Brain (organoid and tissue), 16 donors: ENCODE measurements at places on chromosomes 5 and 9.

- DNase-seq: no peak
These were observed 136.9 kb upstream of the ALDH1B1 start for GRCh38 chr9:38255599-38255998.

GRCh38 chr5:167305591-167306213 is 985.7 kb upstream of the WWC1 start:
- no peak for DNase-seq

GRCh38 chr5:139178589-139178917 is 19.6 kb downstream of the SIL1 start:
- DNase-seq: no peak

DNA sequence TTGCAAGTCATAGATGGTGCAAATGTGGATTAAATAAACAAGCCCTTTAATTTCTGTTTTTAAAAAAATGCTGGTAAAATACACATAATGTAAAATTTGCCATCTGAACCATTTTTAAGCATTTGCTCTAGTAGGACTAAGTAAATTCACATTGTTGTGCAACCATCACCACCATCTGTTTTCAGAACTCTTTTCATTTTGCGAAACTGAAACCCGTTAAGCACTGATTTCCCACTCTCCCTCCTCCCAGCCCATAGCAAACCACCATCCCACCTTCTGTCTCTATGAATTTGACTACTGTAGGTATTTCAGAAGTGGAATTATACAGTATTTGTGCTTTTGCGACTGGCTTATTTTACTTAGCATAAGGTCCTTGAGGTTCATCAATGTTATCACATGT is 103.3 kb upstream of the CNTLN start:
- DNase-seq: no peak

DNA sequence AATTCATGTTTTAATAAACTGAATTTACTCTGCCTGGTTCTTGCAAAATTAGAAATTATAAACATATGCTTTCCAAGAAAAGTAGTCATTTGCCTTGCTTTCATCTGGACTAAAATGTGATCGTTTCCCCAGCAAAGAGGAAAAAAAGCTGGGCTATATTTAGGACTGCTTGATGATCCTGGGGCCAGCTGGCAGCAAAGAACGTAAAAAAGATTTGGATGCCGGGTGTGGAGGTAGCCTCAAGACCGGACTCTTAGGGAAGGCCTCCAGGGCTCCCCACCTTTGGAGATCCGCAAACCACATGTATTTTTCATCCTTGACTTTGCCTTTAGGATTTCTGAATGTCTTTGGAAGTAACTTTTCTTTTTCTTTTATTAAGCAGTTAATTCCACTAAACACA is 156.1 kb upstream of the SEMA6A start:
- DNase-seq: peak; percentile 27

DNA sequence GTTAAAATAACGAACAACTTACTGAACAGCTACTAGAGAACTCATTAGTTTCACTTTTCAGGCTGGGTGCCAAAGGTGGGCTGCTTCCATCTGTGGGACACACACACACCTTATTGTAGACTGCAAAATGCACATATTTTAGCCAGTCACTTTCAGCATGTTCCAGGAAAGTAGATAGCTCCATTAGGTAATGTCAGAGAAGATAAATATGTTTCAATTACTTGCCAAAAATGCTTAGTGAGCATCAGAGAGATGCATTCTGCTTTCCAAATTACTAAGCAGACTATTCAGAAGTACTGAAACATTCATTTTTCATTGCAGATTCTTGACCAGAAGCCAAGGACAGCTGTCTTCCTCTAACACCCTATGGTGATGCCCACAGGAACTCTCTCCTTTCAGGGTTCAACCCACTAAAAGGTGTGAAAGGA is 56.2 kb upstream of the APC start:
- DNase-seq: peak; percentile 87

- DNase-seq: no peak
These were observed 2.4 kb downstream of the TTC39B start for GRCh38 chr9:15304632-15305031.

DNA sequence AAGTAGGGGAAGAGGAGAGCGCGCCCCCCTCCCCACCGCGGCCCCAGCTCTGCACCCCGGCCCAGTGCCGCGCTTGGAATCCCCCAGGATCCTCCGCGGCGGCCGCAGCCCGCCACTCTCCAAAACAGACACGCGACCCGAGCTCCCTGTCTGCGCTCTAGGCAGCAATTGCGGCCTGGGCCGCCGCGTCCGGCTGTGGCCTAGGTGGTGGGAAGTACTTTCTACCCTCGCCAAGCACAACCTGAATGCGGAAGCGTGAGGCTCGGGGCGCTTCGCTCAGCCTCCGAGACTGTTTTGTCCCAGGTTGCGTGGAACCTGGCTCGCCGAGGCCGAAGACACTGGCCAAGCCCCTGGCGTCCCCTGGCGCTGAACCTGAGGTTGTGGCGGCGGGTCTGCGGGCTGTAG is 3.3 kb upstream of the FOXB2 start:
- DNase-seq: peak; percentile 50

GRCh38 chr9:135961811-135962695 is 880 bp upstream of the UBAC1 start:
- no peak for DNase-seq

GRCh38 chr9:83646500-83647239 is 23.7 kb downstream of the IDNK start:
- DNase-seq: no peak

- peak; percentile 92 for DNase-seq
These were observed 13.4 kb downstream of the OXCT1 start for GRCh38 chr5:41856644-41857491.

DNA sequence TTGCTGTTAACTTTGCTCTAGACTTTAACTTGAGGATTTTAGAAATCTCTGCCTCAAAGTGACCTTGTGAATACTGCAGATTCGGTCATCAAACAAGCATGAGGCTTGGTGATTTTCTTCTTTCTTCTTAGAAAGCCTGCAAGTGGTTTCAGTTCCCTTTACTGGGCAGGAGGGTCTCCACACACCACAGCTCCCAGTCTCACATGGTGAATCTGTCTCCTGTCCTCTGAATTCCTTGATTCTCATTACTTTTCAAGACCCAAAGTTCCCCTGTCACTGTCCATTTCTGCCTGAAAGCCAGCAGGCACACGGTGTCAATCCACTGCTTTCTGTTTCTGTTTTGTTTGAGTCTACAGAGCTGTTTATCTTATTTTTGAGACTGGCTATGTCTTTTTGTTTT is 14.1 kb downstream of the HSPB3 start:
- DNase-seq: no peak

DNA sequence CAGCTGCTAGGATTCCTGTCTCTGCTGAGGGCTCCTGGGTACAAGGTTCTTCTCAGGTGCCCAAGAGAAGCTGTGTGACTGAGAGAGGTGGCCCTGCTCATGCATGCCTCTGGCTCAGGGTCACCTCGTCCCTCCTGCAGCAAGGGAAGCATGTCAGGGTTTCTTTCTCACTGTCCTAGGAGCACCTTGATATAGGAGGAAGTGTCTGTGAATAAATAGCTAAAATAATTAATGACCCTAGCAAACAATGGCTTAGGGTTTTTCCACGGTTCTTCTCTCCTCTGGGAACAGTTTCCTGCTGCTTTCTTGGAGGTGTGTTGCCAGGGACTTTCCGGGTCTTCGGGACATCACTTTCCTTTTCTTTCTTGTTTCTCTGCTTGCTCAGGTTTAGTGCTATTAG is 87.2 kb downstream of the ARHGAP26 start:
- DNase-seq: no peak

GRCh38 chr9:85723215-85723614 is 18.5 kb downstream of the AGTPBP1 start:
- no peak for DNase-seq

- DNase-seq: peak; percentile 73
These were observed 91.5 kb upstream of the NREP start for GRCh38 chr5:111848476-111848875.

DNA sequence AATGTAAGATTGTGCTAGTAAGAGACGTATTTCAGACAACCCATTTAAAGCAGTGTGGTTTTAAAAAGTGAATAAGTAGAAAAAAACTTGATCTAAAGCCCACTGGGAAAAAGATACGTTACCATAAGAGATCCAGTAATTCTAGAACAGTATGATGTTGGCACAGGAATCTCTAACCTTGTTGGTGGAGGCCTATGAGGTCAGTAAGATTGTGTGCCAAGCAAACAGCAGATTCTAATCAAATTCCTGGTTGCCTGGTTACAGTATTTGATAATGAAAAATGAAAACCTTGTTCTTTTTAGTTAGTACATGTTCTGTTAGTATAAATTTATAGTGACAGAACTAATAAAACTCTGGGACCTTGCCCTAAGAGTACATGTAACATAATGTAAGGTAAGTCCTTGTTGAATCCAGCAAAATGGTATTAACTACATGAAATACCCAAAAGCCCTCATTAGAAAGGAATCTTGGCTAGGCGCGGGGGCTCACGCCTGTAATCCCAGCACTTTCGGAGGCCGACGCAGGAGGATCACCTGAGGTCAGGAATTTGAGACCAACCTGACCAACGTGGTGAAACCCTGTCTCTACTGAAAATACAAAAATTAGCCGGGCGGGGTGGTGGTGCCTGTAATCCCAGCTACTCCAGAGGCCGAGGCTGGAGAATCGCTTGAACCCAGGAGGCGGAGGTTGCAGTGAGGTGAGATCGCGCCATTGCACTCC is 33.2 kb upstream of the DMXL1 start:
- DNase-seq: no peak

DNA sequence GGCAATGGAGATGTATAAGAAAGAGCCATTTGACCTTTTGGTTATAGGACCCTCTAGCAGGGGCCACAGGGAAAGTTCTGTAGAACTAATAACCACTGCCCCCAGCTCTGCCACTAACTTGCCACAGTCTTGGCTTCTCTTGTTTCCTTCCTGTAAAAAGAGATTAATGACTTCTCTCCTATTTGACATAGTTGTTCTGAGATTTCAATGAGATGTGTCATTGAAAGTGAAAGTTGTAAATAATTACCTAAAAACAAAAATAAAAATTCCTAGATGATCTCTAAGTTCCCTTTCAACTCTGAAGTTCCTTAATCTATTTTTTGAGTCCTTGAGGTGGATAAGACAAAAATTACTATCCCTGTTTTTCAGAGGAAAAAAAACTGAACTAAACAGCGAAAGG is 1.4 kb upstream of the KIF12 start:
- no peak for DNase-seq

GRCh38 chr5:2038321-2039179 is 155.8 kb upstream of the IRX4 start:
- peak; percentile 81 for DNase-seq

DNA sequence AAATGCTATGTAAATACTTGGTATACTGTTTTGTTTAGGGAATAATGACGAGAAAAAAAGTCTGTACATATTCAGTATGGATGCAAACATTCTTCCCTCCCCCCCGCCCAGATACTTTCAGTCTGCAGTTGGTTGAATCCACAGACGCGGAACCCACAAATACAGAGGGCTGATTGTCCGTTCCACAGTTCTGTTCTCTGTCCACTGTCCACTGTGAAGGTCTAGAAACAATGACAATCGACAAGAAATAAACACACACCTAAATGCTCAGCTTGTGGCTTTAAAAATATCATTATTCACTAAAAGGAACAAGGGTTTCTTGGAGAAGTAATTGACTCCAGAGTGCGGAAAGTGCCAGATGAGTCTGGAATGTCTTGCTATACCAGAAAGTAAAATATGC is 109.1 kb downstream of the TMEM161B start:
- no peak for DNase-seq

DNA sequence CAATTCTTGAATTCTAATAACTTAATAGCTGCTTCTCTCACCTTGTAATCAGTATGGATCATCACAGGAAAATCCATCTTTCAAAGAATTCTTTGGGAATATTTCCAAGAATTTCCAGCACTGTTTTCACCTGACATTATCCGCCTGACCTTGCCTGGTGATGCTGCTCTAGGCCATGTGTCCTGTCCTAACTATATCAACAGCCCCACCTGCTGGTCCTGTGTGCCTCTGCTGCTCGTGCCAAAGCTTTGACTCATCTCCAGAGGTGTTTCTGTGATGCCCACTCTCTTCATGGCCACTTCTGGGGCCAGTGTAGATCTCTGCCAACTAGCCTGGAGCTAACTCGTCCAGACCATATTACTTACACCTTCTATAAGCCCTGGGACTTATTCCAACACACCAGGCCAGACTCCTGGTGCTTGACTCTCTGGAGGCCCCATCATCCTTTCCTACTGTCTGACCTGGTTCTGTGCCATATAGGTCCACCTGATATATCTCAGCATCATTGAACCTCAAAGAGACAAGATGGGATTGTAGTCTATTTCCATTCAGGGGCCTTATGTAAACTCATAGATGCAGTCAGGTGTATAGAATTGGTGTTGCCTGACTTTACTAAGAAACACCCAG is 67.5 kb upstream of the CKMT2 start:
- peak; percentile 24 for DNase-seq

GRCh38 chr5:179160584-179160983 is 100.4 kb downstream of the ZNF354C start:
- DNase-seq: no peak

GRCh38 chr9:102434545-102434944 is 560.6 kb upstream of the CYLC2 start:
- no peak for DNase-seq

DNA sequence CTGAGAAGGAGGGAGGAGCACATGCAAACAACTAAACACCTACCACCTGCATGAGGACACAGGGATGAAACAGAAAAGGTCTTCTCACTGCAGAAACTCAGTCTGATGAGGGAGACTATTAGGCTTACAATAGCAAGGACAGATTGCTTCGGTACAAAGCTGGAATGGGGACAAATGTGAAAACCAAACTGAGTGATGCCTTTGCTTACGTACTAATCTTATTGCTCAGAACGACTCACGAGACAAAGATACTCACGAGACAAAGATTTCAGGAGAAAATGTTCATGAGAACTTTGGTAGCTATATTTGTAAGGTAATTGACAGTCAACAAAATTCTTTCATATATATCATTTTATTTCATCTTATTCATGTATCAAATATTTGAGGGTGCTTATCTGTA is 71.9 kb upstream of the TAF1L start:
- DNase-seq: no peak

GRCh38 chr9:84271531-84271900 is 69.0 kb downstream of the SLC28A3 start:
- peak; percentile 96 for DNase-seq

- DNase-seq: no peak
These were observed 5.8 kb downstream of the PAEP start for GRCh38 chr9:135567311-135567710.
